Stimulated activated CD8-positive, alpha-beta memory T cell treated with anti-CD3 and anti-CD28 coated beads, Interleukin-7, amount 100 ng/mL, for 24 hours (primary cell): ENCODE measurements at places on chromosomes 3 and 15.

GRCh38 chr3:142243134-142243533 lies 17.7 kb upstream of the GK5 start:
- DNase-seq: no peak

- no peak for DNase-seq
These were observed 234.0 kb downstream of the NR2F2 start for GRCh38 chr15:96564546-96564945.

DNA sequence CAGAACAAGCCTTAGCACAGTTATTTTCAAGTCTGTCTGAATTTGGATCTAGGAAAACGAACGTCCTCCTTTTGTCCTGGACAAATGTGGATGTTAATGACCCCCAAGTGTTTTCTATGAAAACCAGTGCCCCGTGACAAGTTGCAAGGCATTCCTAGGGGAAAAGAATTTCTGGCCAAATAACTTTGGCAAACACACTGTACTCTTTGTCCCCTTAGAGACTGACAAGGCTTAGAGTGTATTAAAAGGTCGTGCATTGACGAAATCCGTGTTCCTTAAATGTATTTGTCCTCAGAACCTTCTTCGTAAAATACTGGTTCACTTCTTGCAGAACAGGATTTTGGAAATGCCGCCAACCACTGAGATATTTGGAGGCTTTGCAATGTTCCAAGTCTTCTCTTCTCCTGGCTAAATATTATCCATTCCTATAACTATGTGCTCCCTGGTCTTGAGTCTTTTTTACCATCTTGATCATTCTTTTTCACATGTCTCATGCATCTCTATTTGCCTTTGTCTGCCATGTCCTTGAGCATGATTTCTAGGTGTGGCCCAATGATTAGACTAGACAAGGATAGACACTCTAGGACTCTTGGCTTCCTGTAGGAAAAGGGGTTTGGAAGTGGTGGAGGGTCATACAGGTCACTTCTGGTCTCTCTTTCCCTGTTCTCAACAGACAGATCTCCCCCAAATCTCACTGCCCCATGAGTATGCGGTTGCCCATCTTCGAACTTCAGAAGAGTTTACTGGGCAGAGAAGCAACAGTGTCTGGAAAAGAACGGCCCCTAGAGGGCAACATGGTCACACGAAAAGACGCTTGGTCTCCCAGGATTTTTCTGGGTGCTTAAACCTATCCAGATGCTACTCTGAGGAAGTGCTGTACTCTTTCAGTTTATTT lies 117.5 kb downstream of the EDEM1 start:
- DNase-seq: no peak

DNA sequence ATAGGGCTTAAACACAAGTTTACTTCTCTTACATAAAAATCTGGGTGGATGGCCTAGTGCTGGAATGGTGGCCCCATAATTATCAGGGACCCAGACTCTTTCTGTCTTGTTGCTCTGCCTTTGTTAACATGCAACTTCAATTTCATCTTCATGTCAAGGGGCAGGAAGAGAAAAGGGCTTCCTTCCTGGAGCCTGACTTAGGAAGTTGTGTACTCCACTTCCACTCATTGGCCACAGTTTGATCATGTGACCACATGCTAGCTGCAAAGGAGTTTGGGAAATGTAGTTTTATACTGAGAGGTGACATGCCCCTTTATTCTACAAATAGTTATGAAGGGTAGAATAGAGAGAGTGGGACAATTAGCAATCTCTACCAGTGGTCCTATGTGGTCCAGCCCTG lies 39.3 kb downstream of the RHCG start:
- DNase-seq: no peak

GRCh38 chr3:71659864-71660591 lies 65.2 kb downstream of the EIF4E3 start:
- DNase-seq: no peak

DNA sequence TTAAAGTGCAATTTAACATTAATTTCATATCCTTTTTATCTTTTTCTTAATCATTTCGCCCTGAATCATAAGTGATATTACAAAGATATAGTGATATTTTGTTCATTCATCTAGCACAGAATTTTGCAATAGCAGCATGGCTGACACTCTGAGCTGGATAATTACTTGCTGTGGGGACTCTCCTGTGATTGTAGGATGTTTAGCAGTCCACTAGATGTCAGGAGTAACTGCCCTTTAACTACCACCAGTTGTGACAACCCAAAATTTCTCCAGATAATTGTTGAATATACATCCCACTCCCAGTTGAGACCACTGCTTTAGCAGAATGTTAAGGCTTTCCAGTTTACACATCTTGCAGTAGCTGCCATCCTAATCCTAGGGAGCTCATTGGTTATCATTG lies 196.8 kb upstream of the MBNL1 start:
- no peak for DNase-seq

DNA sequence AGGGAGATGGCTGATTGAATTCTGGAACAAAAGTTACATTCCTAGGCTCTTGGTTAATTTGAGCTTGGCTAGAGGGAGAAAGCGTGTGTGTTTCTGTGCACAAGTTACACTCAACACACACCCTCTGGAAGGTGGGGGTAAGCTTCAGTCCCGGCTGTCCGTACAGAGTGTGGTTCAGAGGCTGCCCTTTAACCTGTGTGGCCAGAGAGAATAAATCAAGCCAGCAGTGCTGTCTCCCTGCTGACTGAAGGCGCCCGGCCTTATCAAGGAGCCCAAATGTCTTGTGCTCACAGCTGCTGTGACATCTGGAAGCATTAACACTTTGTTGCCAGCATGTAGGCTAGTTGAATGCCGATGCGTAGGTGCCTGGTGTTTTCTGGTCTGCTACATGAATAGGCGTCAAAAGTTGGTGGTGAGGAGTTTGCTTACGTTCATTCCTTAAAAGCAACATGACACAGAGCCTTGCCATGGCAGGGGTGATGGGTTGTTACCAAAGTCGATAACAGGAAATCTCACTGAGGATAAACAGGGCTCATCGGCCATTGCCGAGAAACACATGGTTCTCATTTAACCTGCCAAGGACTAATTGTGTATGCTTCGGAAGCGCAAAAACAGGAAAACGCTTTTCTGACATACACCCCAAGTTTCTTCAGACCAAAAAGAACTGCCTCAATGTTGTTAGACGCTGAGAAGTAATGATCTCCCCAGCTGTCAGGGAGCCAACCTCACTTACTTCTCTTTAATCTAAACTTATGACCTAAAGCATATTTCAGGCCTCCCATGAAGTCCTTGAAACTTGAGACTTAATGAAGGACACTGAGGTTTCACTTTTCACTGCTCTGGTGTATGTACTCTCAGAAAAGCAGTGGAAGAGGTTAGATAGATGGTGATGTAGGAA lies 95.8 kb upstream of the CTDSPL start:
- no peak for DNase-seq

- no peak for DNase-seq
These were observed 151.0 kb upstream of the LRTM1 start for GRCh38 chr3:55078876-55079275.

GRCh38 chr3:10437995-10438901 lies 67.1 kb downstream of the ATP2B2 start:
- no peak for DNase-seq

GRCh38 chr15:94174399-94174802 lies 57.0 kb upstream of the MCTP2 start:
- DNase-seq: no peak

DNA sequence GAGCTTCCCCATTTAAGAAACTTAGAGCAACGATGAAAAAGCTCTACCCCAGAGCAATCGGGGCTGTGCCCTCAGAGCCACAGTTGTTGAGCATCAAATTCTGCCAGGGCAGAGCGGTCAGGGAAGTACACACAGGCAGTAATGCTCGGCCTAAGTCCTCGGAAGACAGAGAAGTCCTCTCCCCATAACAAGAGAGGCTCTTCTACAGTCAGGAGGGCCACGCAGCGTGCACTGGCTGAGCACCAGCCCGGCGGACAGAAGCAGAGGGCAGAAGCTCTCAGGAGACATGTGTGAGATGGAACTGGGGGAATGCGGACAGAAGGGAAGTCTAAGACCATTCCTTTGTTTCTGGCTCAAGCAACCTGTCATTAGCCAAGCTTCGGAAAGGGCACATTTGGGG lies 95.9 kb downstream of the XXYLT1 start:
- DNase-seq: no peak

GRCh38 chr3:33231756-33232465 lies 13.3 kb upstream of the SUSD5 start:
- DNase-seq: no peak

- DNase-seq: no peak
These were observed 120.2 kb downstream of the APBA2 start for GRCh38 chr15:29005931-29006330.

DNA sequence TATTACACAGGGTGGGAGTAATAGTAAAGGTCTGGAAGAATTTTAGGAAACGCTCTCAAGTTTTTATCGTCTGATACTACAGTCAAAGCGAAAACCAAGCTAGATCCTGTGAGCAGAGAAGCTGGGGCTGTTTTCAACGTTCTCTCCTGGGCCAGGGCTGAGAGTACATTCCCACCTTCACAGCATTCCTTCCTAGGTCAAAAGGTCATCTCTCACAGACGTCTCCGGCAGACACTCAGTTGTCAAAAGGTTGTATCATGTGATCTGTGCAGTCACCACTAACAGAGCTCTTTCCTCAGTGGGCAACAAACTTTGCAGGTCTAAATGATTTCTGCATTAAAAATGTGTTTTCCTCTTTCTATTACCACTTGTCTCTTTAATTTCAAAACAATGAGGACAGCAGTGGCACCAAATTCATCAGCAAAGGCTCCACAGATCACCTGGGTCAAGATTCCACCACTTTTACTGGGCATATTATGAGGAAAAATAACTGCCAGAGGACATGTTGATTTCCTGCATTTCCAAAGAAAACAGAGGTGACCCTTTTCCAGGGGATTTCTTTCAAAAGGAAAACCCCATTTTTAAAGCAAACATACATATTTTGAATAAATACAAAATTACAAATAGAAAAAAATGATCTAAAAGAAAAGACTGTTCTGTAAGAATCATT lies 41.9 kb downstream of the MEIS2 start:
- DNase-seq: no peak

GRCh38 chr15:88219623-88220022 lies 36.9 kb downstream of the NTRK3 start:
- no peak for DNase-seq

GRCh38 chr3:58452176-58452575 lies 18.5 kb upstream of the PDHB start:
- DNase-seq: no peak

GRCh38 chr3:53478166-53478830 lies 16.1 kb upstream of the CACNA1D start:
- no peak for DNase-seq

GRCh38 chr15:77823736-77824135 lies 191.0 kb upstream of the LINGO1 start:
- no peak for DNase-seq

GRCh38 chr15:35444557-35445204 lies 101.3 kb downstream of the DPH6 start:
- DNase-seq: no peak

- no peak for DNase-seq
These were observed at the start of gene PPM1M for GRCh38 chr3:52245322-52246263. TSS of gene PPM1M (plus strand) at chr3:52245759. CDS start at chr3:52245825, 66 bp downstream.

- DNase-seq: no peak
These were observed 398.9 kb downstream of the LSAMP start for GRCh38 chr3:116046350-116046749.

DNA sequence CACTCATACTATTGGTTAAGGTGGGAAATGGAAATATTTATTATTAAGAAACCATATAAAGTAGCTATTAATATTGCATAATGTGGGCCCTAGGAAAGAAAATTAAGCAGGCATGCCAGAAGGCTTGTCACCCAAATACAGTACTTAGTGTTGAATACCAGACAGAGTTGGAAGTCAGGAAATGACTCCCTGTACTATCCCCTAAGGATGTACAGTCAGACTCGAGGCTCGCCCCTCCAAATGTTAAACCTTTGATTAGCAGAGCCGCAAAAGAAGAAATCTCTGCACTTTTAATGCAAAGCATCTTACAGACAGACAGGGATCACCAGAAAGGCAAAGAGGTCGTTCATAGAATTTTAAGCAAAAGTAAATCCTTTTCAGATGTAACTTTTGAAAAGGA lies 11.3 kb upstream of the RBSN start:
- DNase-seq: no peak

DNA sequence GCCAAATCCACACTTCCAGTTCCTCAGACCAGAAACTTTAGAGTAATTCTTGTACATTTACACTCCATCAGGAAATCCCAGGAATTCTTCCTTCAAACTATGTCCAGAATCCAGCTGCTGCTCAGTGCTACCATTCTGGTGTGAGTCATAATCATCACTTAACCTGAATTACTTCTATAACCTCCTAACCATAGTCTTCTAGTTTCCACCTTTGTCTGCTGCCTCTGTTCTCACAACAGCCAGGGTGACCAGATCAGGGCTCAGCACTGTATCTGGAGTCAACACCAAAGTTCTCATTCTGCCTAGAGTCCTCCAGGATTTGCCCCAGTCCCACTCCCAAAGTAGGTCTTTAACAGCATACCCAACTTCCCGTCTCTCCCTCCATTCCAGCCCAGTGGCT lies 3.4 kb downstream of the CLDND1 start:
- no peak for DNase-seq

DNA sequence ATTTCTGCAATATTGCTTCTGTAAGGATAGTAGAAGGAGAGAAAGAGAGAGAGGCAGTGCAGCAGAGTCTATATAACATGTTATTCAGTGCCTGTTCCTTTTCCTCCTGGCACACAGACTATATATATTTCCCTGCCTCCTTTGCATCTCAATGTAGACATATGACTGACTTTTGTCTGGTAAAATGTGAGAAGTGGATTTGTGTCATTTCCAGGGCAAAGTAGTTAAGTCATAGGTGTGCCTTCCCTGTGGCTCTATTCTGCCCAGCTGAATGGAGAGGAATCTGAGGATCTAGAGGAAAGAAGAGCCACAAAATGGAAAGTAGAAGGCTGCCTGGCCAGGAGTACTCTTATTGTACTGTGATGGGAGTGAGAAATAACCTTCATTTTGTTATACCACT lies 54.6 kb upstream of the CADPS start:
- no peak for DNase-seq

DNA sequence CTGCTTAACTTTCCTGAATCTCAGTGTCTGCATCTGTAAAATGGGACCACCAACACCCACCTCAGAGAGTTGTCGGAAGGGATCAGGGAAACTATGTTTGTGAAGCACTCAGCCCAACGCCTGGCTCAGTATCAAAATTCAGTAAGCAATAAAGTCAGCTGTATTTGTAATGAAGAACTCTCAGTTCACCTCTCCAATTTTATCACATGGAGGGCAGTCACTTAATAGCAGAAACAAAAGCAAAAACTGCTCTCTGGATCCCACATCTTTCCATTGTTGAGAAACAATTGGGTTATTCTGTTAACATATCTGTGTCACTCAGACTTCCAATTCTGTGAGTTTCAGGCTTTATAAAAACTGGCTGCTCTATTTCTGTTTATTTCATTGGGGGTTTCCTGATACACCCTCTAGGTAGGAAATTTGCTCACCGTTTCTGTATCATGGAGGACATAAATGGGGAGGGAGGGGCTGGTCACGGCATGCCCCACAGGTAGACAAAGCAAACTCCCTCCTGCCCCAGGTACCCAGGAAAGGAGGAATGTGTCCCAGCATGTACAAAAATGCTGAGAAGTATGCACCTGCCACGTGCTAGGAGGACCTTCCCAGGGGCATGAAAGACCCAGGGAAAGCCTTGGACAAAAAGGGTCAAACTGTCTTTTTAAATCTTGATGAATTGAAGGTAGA lies 81.4 kb upstream of the LMOD3 start:
- no peak for DNase-seq
